DMS153 (cell line): ENCODE measurements at places on chromosomes 2 and 18.

- no peak for DNase-seq
These were observed 56.8 kb upstream of the HS6ST1 start for GRCh38 chr2:128375454-128375853.

DNA sequence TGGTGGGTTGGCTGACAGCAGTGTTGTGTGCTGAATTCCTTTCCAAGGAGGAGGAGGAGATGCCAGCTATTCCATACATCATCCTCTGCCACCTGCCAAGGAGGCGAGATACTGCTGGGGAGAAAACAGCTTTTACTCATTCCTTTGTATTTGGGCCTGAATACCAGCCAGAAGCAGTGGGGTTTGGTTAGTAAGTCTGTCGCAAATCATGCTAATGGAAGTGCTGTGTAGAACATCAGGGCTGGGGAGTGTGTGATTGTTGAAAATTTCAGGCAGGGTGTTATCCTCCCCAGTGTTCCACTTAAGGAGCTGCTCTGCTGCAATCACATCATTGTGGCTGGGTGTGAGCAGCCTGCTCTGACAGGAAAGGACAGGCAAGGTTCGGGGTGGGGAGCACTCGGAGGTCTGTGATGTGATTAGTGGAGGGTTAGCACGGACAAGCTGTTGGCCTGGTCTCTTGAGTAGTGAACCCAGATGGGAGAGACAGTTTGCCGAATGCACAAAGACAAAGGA is 128.2 kb upstream of the DLX2 start:
- no peak for DNase-seq

DNA sequence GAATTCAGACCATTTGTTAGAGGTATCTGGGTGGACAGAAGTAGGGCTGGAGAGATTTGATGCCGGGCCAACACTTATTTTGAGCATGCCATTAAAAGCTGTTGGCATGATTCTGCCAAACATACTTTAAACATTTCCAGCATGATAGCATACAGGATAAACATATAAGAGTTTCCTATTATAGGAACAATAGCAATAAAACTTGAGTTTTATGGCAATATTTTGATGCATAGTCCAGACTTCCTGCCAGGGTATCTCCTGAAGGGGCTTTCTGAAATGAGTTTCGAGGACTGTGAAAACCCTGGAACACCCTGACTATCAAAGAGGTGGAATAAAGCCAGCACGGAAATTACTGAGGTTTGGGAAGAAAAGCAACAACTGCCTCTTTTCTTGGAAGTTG is 1398.0 kb upstream of the NXPH2 start:
- DNase-seq, result no peak

DNA sequence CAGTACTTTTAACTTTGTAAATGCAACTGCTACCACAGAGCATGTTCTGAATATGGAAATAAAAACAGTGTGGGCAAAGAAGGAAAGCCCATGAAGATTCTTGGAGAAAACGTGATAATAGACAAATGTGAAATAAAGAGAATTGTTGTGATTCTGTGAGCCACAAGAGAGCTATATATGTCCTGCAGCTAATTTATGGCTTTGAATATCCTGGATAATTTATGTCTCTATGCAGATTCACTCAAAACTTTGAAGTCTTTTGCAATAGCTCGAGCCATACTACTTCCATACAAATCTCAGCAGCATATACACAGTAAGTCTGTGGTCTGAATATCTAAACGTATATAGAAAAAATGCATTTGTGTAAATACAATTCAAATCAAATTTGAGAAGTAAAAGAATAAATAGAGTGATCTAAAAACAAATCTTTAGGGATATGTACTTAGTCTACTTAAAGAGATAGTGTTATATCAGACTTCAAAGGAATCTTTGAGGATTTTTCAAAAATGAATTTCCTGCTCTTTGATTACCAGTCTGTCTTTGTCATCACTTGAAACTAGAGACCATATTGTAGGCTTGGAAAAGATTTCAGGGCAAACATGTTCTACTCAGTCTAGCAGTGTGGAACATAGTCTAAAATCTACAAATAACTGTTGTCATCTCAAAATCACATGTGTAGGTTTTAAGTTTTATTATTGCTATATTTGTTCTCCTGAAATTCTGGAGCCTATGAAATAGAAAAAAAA is 107.1 kb downstream of the CSRNP3 start:
- DNase-seq, result no peak

DNA sequence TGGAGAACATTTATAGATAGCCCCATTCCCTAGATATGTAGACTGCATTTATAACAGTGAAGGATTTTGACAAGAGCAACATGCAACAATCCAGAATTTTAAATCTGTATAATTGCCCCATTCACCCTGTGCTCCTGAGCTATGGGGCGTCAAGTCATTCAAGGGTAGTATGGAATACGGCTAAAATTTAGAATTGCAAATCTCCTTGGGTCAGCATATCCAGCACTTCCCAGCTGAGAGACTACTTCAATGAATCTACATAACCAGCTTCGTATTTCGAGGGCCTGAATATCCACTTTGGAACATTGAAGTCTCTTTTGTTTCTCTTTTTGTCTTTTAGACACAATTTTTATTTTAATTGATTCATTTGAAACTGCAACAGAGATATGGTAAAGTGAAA is 28.4 kb upstream of the ACVR1C start:
- DNase-seq, result no peak

GRCh38 chr2:95272299-95272751 is 1.9 kb upstream of the PROM2 start:
- DNase-seq, result no peak

DNA sequence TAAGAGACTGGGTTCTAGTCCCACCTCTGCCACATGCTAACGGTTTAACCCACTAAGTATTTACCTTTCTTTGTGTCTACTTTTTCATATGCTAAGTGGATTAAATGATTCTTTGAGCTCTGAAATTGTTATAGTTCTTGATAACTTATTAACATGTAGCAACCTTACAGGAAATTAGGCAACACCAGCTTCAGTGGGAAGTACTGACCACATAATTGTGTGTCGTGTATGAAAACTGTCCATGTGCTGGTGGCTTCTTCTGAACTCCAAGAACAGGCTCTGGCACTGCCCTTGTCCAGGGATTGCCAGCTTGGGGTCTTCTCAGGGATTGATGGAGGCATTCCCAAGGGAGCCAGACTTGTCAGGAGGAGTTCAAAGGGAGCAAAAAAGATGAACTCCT is 427.7 kb downstream of the TGIF1 start:
- no peak for DNase-seq

DNA sequence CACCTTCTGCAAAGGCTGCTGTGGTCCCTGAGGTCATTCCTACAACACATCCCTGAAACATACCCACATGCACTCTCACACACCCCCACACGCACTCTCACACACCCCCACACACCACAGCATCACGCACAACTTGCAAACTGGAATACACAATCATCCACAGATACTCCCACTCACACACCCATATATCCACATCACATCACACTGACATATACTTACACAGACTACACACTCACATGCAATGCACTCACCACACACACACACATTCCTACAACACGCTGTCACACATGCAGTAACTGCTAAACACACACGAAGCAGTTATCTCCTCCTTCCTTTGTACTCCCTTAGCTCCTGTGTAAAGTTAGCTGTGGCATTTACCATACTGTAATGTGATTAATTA is 57.1 kb upstream of the PKDCC start:
- no peak for DNase-seq

DNA sequence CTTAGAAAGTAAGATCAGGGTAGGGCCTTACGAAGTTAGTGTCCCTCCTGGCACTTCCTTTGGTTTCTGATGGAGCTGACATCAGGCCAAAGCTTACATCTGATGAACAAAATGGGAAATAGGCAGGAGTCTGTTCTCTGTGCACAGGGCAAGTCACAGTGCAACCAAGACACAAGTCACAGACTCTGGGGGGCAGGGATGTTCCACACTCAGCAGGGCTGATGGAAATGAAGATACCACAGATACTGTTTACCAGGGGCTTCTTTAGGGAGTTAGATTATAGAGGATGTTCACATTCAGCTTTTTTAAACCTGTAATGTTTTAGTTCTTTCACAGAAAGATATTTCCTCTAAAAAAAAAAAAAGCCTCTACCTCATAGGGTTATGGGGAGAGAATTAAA is 106.2 kb upstream of the EPC2 start:
- no peak for DNase-seq

GRCh38 chr2:152630466-152630865 is 86.8 kb downstream of the PRPF40A start:
- no peak for DNase-seq

DNA sequence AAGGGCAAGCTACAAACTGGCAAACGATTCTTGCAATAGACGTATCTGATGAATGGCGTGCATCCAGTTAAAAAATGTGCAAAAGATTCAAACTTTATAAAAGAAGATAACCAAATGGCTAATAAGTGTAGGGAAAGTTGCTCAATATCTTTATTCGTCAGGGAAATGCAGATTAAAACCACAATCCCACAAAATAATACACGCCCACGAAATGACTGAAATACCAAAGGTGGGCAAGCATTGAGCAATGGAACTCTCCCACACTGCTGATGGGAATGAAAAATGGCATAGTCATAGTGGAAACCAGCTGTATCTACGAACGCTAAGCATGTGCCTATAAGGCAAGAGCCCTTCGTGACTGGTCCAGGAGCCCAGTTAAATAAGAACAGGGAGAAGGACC is 168.6 kb upstream of the SIX2 start:
- DNase-seq, result no peak

DNA sequence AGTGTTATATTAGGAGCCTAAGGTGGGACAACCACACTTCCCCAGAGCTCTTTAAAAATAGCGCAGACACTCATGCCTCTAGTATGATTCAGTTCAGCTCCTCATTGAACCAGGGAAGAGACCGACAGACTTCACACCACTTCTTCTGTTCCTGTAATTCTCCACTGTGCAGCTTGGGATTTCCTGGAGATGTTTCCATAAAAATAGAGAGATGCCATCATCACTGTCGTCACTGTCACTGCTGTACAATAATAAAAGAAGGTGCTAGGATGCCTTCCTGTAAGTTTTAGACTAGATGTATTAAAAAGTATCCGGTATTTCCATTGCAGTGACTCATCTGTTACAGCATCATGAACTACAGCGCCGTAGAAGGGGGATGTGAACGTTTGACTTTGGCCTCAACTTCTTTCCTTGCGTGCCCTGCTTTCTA is 110.9 kb downstream of the FAM210A start:
- no peak for DNase-seq

GRCh38 chr2:178425255-178425827 is 25.6 kb downstream of the PRKRA start:
- DNase-seq, result no peak
